Epithelial cell of alveolus of lung (primary cell): ENCODE measurements at places on chromosomes 1 and 21. TPM values are rescaled to one million over a fixed set of nuclear protein-coding genes. Genes with fewer than 3 reads are reported as not detected.

Gene CD1B
- not detected in 2 replicates for total RNA-seq

Gene CD244
- total RNA-seq = not detected in 2 replicates

Gene CD5L
- not detected in 2 replicates for total RNA-seq

Gene CTSS
- total RNA-seq = 2.2 and 25.2 TPM in 2 replicates

Gene RGS5
- total RNA-seq = 5.2 and 10.5 TPM in 2 replicates
